ENCODE measurements at places on chromosomes 4 and X.

DNA sequence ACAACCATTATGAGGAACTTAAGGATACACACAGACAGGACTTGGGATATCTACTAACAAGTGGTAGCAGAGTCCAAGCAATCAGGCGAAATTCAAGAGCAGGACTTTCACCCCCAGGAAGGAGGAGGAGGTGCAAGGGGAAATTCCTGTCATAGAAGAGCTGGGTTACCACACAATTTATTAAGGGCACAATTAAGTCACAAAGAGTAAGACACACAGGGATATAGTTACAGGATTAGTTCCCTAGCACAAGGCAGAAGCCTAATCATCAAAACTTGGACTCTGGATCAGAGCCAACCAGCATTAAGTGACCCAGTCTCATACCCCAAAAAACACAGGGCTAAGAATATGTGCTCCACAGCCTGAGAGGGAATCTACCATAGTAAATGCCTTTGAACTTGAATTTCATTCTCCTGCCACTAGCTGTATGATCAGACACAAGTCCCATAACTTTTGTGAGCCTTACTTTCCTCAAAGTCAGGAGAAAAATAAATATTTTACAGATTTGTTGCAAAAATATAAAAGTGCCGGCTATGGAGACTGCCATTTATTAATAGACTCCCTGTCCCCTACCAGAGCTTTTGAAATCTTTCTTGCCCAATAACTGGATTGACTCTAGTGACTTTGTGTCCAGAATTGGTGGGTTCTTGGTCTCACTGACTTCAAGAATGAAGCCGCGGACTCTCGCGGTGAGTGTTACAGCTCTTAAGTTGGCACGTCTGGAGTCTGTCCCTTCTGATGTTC, 87.0 kb downstream of the SYNPO2 start:
- H3K27ac ChIP-seq = no peak overlapping the region
- no peak for DNase-seq
- H3K36me3 ChIP-seq = no peaks in the 10 kb centered on the region
- H3K4me1 ChIP-seq = peaks cover 2% of the 10 kb centered on the region

GRCh38 chr4:105025263-105026017, 121.2 kb upstream of the TET2 start:
- H3K36me3 ChIP-seq = no peaks in the 10 kb centered on the region
- H3K27ac ChIP-seq = no peak overlapping the region
- DNase-seq = no peak

DNA sequence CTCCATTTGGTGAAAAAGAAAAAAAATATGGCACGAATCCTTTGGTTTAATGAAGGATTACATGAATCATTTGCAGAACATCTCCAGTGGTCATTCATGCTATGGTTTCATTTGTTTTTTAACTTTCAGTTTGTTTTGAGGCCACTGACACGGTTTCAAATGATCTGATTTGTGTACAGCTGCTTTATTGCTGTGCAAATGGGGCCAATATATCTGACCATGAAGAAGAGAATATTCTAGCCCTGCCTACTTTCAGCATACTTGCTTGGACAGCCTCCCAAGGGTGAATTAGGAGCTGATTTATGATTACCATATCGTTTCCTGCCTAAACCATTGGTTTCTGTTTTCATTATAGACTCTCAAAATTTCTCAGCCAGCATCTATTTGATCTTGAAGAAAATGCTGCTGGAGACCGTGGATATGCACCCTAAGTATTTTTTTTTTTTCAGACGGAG, 30.7 kb downstream of the SPARCL1 start:
- H3K27me3 ChIP-seq = no peaks in the 10 kb centered on the region
- no peak overlapping the region for H3K27ac ChIP-seq
- H3K36me3 ChIP-seq = no peaks in the 10 kb centered on the region
- peak overlapping the region; percentile 29 for H3K4me3 ChIP-seq
- no peaks in the 10 kb centered on the region for H3K4me1 ChIP-seq
- DNase-seq = peak; percentile 47

- no peaks in the 10 kb centered on the region for H3K4me1 ChIP-seq
- peak; percentile 69 for DNase-seq
- no peak overlapping the region for H3K27ac ChIP-seq
- H3K4me3 ChIP-seq = no peak overlapping the region
- no peaks in the 10 kb centered on the region for H3K36me3 ChIP-seq
Observed at GRCh38 chrX:129726307-129727111, 12.3 kb upstream of the XPNPEP2 start.

DNA sequence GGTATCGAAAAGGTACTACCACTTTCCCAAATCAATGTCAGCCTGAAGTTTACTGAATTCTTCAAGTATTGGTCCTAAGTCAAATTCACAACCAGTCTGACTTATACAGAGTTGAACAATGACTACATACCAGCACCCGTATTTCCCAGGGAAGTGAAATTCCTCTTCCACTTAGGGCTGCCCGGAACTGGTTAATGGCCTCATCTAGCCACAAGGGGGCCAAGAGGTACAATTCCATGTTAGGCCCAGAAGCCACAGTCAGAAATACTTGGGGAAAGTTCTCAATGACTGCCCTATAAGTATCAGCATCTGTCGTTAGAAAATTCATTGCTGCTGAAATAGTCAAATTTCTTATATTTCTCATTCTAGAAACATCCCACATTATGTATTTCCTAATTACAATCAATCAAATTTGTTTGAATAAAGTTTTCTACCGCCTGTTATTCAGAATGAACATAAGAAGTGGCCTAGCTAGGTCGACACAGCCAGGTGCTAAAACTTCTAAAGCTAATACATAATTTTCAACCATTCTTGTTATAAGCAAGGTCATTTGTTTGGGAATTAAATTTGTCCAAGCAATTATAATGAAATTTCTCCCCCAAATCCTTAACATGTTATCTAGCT, 5.6 kb upstream of the PCDH7 start:
- peak; percentile 59 for DNase-seq
- no peak overlapping the region for H3K27ac ChIP-seq
- H3K4me1 ChIP-seq = peaks cover 2% of the 10 kb centered on the region
- no peak overlapping the region for H3K4me3 ChIP-seq

GRCh38 chrX:53284684-53285447, 3.5 kb upstream of the IQSEC2 start:
- peak; percentile 36 for DNase-seq
- no peak overlapping the region for H3K4me3 ChIP-seq
- peaks cover 11% of the 10 kb centered on the region for H3K27me3 ChIP-seq
- peaks cover 11% of the 10 kb centered on the region for H3K4me1 ChIP-seq
- H3K27ac ChIP-seq = no peak overlapping the region

- 0 out of 2 replicates have a peak, but pooled peaks cover 3% of the 10 kb centered on the region for H3K36me3 ChIP-seq
- peaks cover 41% of the 10 kb centered on the region for H3K4me1 ChIP-seq
Observed at GRCh38 chr4:7902101-7902553, 37.5 kb downstream of the AFAP1 start.

DNA sequence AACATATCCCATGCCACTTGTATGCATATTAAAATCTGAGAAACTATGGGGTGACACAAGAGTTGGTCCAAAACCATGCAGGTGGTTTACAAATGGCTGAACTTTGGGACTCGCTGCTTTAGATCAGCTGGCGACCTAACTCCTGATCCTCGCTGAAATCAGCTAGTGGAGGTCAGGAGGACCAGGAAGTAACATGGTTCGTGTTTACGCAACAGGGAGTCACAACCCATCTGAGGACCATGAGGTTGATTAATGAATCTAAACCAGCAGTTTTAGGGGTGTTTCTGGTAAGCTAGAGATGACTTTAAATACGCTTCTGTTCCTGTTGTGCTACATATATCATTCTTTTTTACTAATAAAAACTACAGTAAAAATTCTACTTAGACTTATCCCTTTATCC, 12.9 kb downstream of the TSPAN5 start:
- H3K36me3 ChIP-seq = peaks cover 6% of the 10 kb centered on the region
- H3K27ac ChIP-seq = no peak overlapping the region
- H3K4me1 ChIP-seq = peaks cover 17% of the 10 kb centered on the region
- no peak for DNase-seq
- H3K27me3 ChIP-seq = no peaks in the 10 kb centered on the region
- H3K4me3 ChIP-seq = no peak overlapping the region
